ENCODE measurements at places on chromosomes 5 and 9. TPM values are rescaled to one million over a fixed set of nuclear protein-coding genes. Genes with fewer than 3 reads are reported as not detected.

Gene PLAC8L1
- 0.29 TPM for polyA plus RNA-seq

Gene PPP2R2B
- polyA plus RNA-seq: not detected

Gene IRX1
- polyA plus RNA-seq: not detected

Gene GFPT2
- polyA plus RNA-seq: 0.18 TPM

Gene WNT8A
- 0.04 TPM for polyA plus RNA-seq

Gene SSBP2
- 0.01 TPM for polyA plus RNA-seq

Gene DAB2
- 4.9 TPM for polyA plus RNA-seq

Gene ABO
- not detected for polyA plus RNA-seq

Gene FOXD4L5
- 0.10 TPM for polyA plus RNA-seq

Gene SLC36A3
- not detected for polyA plus RNA-seq
